ENCODE measurements at places on chromosomes 2 and 18. TPM values are rescaled to one million over a fixed set of nuclear protein-coding genes. Genes with fewer than 3 reads are reported as not detected.

Gene ALKAL2
- not detected for total RNA-seq

Gene SETBP1
- total RNA-seq = 6.4 TPM

Gene GREB1
- 0.38 TPM for total RNA-seq

Gene FHOD3
- total RNA-seq = under 0.01 TPM

Gene NYAP2
- total RNA-seq = not detected

Gene TNFAIP6
- total RNA-seq = not detected

Gene LTBP1
- 22.1 TPM for total RNA-seq

Gene CNTNAP5
- not detected for total RNA-seq

Gene CNGA3
- not detected for total RNA-seq

Gene PDE11A
- under 0.01 TPM for total RNA-seq

Gene ANKRD62
- total RNA-seq = not detected

Gene CELF4
- total RNA-seq = 0.13 TPM

Gene TFCP2L1
- total RNA-seq = not detected

Gene CDH2
- 1.8 TPM for total RNA-seq

Gene MAP3K19
- not detected for total RNA-seq

Gene SNORC
- total RNA-seq = 0.13 TPM

Gene SDC1
- 2.6 TPM for total RNA-seq

Gene FARP2
- total RNA-seq = 29.4 TPM

Gene ST8SIA5
- under 0.01 TPM for total RNA-seq

Gene HOXD9
- 16.8 TPM for total RNA-seq

Gene PLEK
- under 0.01 TPM for total RNA-seq

Gene DSG2
- 22.3 TPM for total RNA-seq

Gene DNAJC5G
- 1.0 TPM for total RNA-seq

All from dermis microvascular lymphatic vessel endothelial cell (primary cell).